Muscle of arm (tissue), 14 donors: ENCODE measurements at places on chromosomes 5 and 9. TPM values are rescaled to one million over a fixed set of nuclear protein-coding genes. Genes with fewer than 3 reads are reported as not detected.

Gene ANKS6
- 15.6 TPM for polyA plus RNA-seq

Gene AJM1
- 1.5 TPM for polyA plus RNA-seq

Gene WDR38
- polyA plus RNA-seq: 0.28 TPM

Gene OR1J2
- not detected for polyA plus RNA-seq

DNA sequence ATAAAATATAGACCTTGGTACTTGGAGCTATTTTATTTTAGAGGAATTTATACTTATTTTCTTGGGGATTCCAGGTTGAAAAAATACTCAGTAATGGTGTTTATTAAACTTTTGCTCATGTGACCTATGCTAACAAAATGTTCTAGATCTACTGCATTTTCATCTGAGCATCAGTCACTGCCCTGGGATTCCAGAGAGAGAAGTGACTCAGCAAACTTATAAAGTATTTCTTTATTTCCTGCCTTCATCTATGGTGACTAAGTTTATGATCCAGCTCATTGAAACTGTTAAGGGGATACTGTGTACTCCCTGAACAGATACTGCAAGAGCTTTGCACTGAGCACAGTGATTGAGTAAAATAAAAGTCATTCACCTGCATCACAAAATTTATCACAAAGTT, 298.5 kb upstream of the CDH18 start:
- no peak for DNase-seq

GRCh38 chr5:54363669-54364068, 53.3 kb upstream of the ARL15 start:
- no peak for DNase-seq

DNA sequence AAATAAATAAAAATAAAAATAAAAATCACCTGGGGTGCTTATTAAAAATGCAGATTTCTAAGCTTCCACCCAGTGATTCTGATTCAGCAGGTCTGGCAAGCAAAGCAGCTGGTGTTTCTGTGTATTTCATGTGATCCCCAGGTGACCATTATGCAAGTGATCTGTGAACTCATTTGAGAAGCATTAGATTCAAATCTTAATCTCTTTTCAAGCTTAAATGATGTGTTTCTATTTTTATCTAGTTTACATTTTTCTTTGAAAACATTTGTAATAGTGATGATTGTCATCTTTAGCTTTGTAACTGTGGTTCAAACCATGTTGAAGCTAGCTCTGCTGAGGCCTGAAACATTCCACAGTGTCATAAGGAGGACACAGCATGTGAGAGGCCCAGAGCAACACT, 804.8 kb upstream of the ZNF608 start:
- no peak for DNase-seq

Gene GEMIN5
- 18.4 TPM for polyA plus RNA-seq

DNA sequence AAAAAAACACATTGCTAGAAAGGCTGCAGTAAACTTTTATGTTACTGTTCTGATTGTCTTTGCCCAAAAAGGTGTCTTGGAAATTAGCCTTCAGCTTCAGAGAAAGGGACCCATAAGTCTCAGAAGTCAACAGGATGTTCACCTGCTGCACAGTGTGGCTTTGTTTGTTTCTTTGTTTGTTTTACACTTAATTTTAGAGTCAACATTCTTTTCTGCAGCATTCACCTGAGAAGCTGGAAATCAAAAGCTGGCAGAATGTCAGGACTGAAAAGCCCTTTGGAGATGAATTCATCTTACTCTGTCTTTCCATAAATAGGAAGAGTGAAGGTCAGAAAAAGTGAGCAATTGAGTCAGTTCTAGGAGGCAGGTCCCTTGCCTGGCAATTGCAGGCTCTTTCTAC, 170.0 kb downstream of the PAPPA start:
- no peak for DNase-seq

Gene PRXL2C
- polyA plus RNA-seq: not detected

GRCh38 chr5:143449772-143450171, 46.3 kb upstream of the NR3C1 start:
- no peak for DNase-seq

DNA sequence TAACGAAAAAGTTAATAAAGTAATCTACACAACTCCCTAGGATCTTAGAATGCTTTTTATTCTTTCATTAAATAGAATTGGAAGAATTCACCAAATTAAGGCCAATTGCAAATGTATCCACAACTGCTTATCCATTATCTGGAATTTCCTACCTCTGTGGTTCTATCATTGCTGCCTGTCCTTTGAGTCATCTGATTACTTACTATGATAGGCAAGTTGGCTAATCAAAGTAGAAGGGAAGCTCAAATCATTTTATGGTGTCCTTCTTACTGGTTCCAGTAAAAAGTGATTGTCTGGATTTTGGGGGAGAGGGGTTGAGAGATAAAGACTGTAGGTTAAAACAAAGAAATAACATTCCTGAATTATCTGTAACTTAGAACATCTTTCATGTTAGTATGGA, 161.4 kb upstream of the GNA14 start:
- no peak for DNase-seq

Gene NDST1
- 56.1 TPM for polyA plus RNA-seq

Gene LCN9
- polyA plus RNA-seq: not detected

GRCh38 chr9:110446171-110446570, 108.5 kb upstream of the TXNDC8 start:
- DNase-seq: no peak

DNA sequence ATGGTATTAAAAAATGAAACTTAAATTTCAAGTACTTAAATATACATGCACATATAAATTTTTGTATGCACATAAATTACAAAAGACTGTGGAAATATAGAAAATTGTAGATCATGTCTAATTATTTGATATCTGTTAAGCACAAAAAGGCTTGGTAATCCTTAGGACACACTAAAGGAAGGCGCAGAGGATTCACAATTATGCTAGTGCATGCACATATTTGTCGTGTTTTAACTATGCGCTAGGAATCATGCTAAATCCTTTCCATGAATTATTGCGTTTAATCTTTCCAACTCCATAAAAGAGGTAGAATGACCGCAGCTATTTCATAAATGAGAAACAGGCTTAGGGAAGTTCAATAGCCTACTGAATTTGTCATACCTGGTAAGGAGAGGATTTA, 244.1 kb upstream of the ITGA1 start:
- DNase-seq: no peak

GRCh38 chr5:175195698-175196656, 248.0 kb downstream of the DRD1 start:
- DNase-seq: no peak

Gene PLAC8L1
- 0.77 TPM for polyA plus RNA-seq

DNA sequence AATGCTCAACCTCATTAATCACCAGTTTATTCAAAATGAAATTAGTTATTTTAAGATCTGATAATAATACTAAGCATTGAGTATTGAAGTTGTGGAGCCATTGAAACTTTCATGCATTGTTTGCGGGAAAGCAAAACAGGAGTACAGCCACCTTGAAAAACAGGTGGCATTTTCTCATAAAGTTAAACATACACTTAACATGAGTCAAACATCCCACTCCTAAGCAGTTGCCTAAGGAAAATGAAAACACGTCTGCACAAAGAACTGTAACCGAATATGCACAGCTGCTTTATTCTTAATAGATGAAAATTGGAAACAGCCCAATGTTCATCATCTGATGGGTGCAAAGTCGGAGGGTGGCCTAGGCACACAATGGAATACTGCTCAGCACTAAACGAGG, 177.3 kb downstream of the IRX2 start:
- no peak for DNase-seq

DNA sequence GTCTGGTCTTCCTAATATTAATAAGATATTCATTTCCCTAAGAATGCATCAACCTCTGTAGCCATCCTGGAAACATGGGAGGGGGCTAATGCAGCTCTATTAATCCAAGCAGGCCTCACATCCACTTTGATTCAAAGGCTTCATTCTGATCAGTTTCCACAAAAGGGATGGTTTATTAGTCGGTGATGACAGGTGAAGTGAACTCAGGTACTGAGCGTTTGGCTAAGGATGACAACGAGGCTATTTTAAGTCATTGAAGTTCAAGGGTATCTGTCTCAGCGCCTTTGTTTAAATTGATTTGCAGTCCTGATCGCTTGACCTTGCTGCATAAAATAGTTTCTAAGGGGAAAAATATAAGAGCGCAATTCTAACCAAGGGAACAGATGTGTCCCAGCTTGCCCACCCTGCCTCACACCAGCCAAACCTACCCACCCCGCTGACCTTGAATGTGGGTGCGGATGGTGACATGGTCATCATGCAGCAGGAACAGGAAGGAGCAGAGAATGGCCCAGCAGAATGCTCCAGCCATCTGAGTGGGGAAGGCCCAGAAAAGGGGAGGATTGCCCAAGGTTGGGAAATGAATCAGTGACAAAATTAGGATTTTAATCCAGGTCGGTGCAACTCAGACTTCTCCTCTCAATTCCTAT, 70.5 kb upstream of the ZNF618 start:
- no peak for DNase-seq

Gene GPBP1
- 98.0 TPM for polyA plus RNA-seq

DNA sequence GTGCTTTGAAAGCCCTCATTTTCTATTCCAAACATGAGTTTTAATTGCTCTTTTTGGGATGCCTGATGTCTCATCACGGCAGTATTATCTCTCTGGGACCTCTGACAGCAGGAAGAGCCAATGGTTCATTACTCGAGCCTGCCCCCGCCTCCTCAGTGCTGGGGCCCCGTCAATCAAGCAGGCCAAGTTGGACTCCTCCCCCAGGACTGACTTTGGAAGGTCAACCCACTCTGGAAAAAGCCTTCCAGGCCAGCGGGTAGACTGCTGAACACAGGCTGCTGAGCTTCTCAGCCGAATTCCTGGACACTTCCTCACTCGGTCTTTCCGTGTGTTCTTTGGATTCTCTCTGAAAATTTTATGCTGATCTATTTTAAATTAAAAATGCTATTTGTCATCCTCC, 9.5 kb upstream of the BARHL1 start:
- no peak for DNase-seq

DNA sequence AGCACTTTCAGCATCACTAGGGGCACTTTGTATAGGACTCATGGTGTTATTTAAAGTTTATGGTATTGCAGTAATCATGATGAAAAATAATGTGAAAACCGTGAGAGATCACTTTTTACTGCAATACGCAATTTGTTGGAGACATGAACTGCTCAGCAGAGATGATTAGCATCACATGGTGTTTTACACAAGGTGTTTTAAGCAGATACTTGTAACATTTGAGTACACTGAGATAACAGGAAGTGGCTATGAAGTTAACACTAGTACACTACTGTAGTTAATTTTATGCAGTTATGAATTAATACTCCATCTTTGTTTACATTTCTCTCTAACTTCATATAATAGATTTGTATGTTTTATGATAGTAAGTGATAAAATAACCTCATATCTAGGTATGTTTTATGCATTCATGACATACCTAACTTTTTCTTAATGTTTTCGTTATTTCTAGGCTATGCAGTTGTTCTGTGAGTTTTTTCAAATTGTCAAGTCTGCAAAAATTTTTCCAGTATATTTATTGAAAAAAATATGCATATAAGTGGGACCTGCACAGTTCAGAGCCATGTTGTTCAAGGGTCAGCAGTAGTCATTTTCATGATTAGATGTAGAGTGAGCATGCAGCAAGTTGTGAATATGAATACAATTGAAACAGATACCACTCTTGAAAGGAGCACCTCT, 13.0 kb downstream of the SUB1 start:
- DNase-seq: no peak

DNA sequence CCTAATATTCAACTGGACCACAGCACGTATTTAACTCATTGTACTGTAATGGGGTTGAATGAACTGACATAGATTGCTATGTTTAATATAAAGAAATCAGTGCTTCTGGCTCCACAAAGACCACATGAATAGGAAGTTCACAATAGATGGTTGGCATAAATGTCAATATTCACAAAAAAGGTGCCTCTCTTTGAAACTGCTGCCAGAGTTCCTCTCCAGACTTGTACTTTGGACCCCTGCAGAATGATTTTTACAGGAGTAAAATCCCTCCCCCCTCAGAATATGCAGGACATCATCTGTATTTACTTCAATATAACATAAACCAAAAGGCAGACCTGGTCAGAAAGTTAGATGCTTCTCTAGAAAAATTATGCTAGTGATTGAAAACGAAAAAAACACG, 508.5 kb upstream of the DAP start:
- DNase-seq: no peak

GRCh38 chr5:16952968-16953671, 17.0 kb upstream of the MYO10 start:
- no peak for DNase-seq

Gene RLN1
- 0.48 TPM for polyA plus RNA-seq

- no peak for DNase-seq
Measured at GRCh38 chr5:72702881-72703434, 113.5 kb upstream of the TNPO1 start.

Gene EIF4E1B
- polyA plus RNA-seq: not detected

DNA sequence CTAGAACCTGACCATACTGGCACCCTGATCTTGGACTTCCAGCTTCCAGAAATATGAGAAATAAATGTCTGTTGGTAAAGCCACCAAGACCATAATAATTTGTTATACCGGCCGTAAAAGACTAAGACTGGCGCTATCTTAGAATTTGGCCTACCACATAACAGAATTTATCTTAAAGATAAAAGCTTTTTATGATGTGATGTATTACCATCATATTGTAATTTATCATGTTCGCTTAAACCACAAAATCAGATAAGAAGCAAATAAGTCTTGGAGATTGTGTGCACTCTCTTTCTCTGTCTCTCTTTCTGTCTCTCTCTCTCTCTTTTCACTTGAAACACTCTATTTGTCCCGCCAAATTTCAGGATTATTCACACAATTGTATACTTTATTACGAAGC, 35.6 kb downstream of the FST start:
- no peak for DNase-seq

- no peak for DNase-seq
Measured at GRCh38 chr5:150113047-150113744, 26.8 kb upstream of the CSF1R start.

DNA sequence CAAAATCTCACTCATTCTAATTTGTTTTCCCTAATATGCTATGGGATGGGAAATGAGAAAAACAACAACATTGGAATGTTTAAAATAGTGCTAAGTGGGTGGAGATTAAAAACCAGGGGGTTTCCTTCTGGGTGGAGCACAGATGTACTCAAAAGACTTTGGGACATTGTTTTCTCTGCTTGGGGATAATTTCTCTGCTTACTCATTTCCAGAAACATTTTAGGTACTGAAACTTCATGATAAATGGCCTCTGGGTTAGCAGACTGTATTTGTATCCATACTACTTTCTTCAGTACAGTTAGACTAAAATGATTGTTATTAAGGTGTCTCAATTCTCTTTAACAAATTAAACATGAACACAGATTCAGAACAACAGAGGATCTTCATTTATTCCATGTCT, 17.4 kb downstream of the ELOVL7 start:
- no peak for DNase-seq

Gene GPR150
- 0.11 TPM for polyA plus RNA-seq

Gene GDNF
- 6.0 TPM for polyA plus RNA-seq

Gene GAS1
- polyA plus RNA-seq: 91.0 TPM

Gene ANAPC2
- 31.1 TPM for polyA plus RNA-seq

GRCh38 chr5:3601911-3602782, 6.5 kb downstream of the IRX1 start:
- DNase-seq: no peak

Gene OR1K1
- not detected for polyA plus RNA-seq

DNA sequence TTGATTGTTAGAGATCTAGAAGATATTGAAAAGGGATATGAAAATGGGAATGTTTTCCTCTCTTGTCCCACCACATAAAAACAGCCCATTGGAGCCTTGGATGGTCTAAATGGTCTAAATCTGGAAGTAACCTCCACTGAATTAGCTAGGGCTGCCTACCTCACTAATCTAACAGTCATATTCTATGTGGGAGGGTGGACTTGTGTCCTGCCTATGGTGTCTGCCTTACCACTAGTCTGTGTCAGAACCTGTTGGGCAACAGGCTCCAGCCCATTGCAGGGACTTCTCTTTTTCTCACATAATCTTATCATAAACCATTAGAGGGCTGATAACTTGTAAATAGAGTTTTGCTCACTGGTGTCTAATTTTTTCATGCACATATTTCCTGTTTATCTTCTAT, 548.8 kb upstream of the CDH18 start:
- DNase-seq: no peak
